ENCODE measurements at places on chromosomes 11 and 22.
A peak's percentile ranks its signal among the peaks of the same experiment; 100 is the strongest.

DNA sequence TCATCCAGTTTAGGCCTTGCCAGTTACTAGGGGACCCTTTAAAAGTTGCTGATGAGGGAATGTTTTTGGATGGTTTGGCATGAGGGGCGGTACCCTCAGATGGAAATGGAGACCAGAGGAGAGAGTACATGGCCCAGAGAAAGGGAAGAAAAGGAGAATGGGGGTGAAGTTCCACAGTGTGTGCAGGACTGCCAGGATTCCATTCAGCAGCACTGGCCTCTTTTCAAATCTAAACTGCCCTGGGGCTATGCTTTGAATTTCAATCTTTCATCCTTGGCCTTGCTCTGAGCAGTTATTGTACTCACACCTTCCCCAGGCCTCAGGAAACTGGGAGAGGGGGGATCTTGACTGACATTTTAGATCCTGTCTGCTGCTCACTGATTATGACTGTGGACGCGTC is 3.0 kb downstream of the SLC3A2 start:
- DNase-seq, result no peak

GRCh38 chr11:86062719-86063118 is 6.2 kb downstream of the PICALM start:
- no peak for DNase-seq

GRCh38 chr11:80371931-80372330 is 931.1 kb upstream of the TENM4 start:
- no peak for DNase-seq

- DNase-seq, result no peak
Observed at GRCh38 chr11:128390246-128390645, 197.1 kb downstream of the ETS1 start.

DNA sequence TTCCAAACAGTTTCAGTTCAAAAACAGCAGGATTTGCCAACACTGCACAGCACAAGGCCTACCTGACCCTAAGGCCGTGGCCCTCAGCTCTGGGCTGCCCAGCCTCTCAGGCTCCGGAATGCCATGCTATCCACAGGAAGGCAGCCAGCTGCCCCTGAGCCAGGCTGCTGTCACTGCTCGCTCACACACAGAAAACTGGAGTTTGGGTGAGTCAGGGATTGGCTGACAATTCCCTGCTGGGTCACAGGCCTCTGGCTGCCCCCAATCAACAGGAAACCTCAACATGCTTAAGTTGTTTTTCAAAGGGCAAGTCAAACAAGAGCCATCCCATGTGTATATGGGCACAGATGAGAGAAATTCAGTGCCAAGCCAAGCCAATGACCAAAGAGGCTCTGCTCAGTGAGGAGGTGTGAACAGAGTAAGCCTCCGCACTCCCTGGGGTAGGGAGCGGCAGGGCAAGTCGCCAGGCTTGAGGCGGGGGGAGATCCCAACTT is 50.2 kb downstream of the RPL27A start:
- no peak for DNase-seq

DNA sequence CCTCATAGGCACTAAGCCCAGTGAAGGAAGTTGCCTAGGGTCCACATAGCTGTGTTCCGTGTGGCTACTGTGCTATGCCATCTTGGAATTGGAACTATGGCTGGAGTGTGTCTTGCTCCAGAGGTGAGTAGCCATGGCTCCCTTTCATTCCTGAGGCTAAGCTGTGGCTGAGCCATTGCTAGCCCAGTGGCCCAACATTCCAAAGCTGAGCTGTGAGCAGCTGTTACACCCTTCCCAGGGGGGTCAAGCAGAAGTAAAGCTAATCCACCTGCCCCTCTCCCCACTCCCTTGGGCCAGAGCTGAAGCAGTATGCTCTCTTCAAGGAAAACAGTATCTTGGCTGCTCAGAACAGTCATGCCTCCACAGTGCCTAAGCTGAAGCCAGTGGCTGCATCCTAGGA is 51.1 kb downstream of the USP35 start:
- no peak for DNase-seq

DNA sequence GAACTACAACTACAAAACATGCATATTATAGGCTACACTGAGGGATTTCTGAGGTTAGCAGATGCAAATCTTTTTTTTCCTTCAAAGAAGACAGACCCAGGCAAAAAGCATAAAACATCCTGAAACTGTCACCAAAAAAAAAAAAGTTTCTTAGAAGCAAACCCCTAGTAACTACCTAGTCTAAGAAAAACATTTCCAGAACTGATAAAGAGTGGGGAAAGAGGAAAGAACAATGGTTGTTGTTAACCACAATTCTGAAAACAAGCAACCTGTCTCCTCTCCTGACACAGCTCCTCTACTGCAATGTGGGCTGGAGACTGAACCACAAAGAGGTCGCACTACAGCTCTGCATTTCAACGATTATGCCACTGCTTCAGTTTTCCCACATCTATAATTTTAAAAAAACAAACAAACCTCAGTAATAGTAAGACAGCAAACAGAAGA is 15.0 kb downstream of the DENND5A start:
- no peak for DNase-seq

DNA sequence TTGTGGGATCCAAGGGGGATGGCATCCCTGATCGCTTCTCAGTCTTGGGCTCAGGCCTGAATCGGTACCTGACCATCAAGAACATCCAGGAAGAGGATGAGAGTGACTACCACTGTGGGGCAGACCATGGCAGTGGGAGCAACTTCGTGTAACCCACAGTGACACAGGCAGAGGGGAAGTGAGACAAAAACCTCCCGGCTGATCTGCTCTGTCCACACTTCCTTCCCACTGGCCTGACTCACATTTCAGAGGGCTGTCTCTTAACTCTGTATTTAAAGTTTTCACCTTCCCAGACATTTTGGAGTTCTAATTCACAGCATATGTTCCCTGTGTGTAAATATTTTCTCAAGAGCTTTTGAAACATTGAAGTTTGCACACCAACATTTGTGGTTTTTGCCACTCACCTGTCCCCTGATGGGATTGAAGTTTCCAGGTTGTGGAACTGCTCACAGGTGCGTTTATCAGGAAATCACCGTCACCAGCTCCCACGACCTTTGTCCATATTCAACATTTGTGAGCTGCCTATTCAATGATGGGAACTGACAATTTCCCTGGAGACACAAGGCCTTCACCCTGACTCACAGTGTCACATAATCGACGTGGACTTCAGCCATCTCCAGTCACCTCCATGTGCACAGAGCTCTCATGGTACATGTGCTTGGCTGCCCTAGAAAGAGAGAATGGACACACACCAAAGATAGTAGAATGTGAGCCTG is 99.2 kb downstream of the VPREB1 start:
- no peak for DNase-seq

- DNase-seq, result no peak
Observed at GRCh38 chr11:117459123-117459978, 131.7 kb downstream of the CEP164 start.

GRCh38 chr11:83115026-83115425 is 41.9 kb upstream of the PCF11 start:
- peak; percentile 3 for DNase-seq

DNA sequence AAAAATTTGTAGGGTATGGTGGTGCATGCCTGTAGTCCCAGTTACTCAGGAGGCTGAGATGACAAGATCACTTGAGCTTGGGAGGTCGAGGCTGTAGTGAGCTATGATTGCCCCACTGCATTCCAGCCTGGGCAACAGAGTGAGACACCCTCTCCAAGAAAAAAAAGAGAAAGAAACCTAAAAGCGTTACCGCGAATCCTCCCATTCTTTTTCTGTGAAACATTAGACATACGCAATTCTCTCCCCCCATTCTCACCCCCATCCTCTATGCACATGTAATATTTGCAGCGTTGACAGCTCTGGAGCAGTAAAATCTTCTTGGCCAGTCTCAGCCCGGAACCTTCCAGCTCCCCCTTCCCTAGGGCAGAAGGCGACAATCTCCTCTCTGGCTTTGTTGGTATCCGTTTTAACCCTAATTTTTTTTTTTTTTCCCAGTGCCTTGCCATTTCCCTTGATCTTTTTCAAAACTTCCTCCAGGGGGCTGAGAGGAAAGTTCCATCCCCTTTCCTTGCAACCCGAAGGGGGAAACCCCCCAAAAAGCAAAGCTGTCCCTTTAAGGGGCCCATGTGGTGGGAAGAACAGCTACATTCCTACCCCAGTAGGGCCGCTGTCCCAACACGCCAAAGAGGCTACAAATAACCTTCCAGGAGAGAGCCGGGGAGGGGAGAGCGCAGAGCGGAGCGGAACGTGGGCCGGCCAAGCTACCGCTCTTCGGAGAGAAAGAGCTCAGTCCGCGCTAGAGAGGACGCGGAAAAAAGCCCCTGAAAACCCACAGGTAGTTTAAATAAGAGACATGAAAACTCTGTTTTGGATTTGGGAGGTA is 1.9 kb downstream of the LRP4 start:
- DNase-seq, result no peak

- no peak for DNase-seq
Observed at GRCh38 chr22:48647606-48648515, 1179.8 kb downstream of the BRD1 start.

DNA sequence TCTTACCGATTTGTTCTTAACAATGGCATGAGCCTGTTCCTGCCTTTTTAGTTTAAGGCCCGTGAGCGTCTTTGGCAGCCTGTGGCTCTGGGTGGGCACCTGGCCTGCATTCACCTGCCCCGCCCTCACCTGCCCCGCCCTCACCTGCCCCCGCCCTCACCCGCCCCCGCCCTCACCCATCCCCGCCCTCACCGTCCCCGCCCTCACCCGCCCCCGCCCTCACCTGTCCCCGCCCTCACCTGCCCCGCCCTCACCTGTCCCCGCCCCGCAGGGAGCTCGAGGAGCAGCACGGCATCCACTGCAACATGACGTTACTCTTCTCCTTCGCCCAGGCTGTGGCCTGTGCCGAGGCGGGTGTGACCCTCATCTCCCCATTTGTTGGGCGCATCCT is 14.2 kb downstream of the GATD1 start:
- DNase-seq, result peak; percentile 32

DNA sequence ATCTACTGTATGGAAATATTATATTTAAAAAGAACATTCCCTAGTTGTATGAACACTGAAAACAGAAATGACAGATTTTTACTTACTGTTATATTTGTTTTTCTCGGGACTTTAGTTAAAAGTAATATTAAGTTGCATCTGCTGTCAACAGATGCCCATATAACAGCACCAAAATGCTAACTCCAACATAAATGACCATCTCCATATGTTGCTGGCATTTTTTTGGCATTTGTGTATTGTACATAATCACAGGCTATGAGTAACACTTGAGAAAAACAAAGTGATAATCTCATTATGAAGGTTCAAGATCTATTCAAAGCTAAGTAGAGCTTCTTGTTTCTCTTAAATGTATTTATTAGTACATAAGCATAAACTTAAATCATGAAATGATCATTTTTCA is 172.0 kb downstream of the CNTN5 start:
- no peak for DNase-seq
